Stimulated activated CD8-positive, alpha-beta memory T cell treated with anti-CD3 and anti-CD28 coated beads, Interleukin-4, amount 100 ng/mL, for 1 hour (primary cell): ENCODE measurements at places on chromosomes 2 and 18.

DNA sequence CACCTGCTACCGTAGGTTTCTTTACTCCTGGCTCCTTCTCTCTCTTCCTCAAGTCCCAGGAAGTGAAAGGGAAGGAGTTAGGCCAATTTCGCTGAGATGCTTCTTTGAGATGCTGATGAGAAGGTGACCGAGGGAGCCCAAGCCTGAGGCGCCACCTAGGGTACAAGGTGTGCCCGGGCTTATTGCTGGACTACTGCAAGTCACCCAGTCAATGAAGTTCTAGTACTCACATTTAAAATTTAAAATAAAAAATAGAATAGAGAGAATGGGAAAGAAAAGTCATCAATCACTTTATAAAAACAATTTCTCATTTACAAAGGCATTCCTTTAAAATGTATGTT lies 45.3 kb downstream of the ACAA2 start:
- DNase-seq, result no peak

DNA sequence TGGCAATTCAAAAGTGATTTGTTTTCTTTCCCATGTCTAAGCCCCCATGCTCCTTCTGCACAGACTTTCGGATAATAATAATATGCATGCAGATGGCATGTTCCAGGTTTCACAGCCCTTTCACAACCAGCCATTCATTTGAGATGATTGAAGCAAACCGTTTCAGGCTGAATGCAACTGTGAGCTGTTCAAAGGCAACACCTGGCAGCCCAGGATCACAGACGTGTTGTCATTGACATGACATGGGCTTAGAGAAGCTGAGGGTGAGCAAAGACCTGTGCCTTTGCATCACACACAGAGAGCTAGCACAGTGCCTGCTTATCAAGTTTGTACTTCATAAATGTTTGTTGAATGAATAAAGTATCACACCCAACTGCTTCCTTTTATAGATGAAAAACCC lies 12.4 kb upstream of the ERMN start:
- no peak for DNase-seq

GRCh38 chr2:84776011-84776410 lies 104.9 kb downstream of the TRABD2A start:
- no peak for DNase-seq

- DNase-seq, result no peak
Observed at GRCh38 chr2:121824264-121824663, 68.8 kb downstream of the TSN start.

GRCh38 chr2:206361407-206362045 lies 81.8 kb upstream of the ADAM23 start:
- DNase-seq, result no peak

- DNase-seq, result no peak
Observed at GRCh38 chr2:191804766-191805165, 42.1 kb downstream of the CAVIN2 start.

DNA sequence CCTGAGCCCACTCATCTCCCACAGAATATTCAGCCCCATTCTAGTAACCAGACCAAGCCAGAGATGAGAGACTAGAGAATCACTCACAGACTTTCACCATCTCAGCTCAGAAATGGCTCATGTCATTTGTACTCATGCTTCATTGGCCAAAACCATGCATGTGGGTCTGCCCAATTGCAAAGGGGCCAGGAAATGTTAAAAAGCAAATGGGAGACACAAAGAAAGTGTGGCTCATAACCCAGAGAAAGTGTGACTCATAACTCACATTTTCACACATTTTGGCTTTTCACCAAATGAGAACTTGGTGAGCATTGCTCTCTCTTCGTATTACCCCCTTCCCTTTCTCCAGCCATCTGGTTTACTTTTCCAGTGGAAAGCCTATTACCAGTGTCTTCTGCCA lies 66.2 kb downstream of the MDH1 start:
- no peak for DNase-seq

DNA sequence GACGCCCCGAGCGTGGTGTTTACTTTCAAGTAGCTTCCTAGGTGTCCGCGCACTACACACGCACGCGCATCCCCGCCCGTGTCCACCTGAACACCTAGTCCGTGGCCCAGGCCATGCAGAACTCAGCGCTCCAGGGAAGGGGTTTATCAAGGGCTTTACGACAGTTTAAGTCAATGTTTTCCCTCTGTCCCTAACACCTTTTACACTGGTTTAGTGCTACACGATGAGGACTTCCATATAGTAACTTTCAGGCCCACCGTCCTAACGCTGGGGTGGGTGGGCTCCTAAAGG lies 1.4 kb upstream of the BCL2 start:
- no peak for DNase-seq

GRCh38 chr2:46134531-46135227 lies 162.5 kb upstream of the EPAS1 start:
- no peak for DNase-seq

- no peak for DNase-seq
Observed at GRCh38 chr2:181036445-181036844, 56.0 kb downstream of the UBE2E3 start.
